ENCODE measurements at places on chromosomes 12 and 14. TPM values are rescaled to one million over a fixed set of nuclear protein-coding genes. Genes with fewer than 3 reads are reported as not detected.
A peak's percentile ranks its signal among the peaks of the same experiment; 100 is the strongest.

- DNase-seq, result no peak
Measured at GRCh38 chr14:65599375-65599774, 186.8 kb downstream of the FUT8 start.

- DNase-seq, result peak; percentile 78
Measured at GRCh38 chr14:72745991-72746980, 147.6 kb downstream of the DPF3 start.

DNA sequence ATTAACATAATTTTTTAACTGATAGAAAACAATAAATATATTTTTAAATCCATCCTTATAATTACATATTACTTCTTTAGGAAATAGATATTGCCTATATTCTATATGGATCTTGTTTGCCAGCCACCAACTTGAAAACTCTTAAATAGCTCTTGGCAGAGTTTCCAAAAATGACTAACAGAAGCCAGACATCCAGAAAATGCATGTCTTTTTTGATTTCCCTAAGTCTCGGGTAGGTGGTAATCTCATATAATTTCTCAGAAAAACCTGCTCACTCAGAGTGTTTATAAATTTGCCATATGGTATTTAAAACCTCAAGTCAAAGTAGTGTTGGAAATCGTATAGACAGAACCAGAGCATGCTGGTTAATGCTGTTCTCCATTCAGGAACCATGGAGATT, 360.4 kb upstream of the FOXG1 start:
- no peak for DNase-seq

GRCh38 chr12:115860619-115861018, 416.9 kb downstream of the MED13L start:
- DNase-seq, result no peak

- no peak for DNase-seq
Measured at GRCh38 chr12:32522331-32523221, 123.2 kb downstream of the FGD4 start.

- DNase-seq, result no peak
Measured at GRCh38 chr12:90015228-90015627, 306.6 kb upstream of the ATP2B1 start.

GRCh38 chr12:113097716-113098440, 37.7 kb downstream of the RASAL1 start:
- DNase-seq, result no peak

DNA sequence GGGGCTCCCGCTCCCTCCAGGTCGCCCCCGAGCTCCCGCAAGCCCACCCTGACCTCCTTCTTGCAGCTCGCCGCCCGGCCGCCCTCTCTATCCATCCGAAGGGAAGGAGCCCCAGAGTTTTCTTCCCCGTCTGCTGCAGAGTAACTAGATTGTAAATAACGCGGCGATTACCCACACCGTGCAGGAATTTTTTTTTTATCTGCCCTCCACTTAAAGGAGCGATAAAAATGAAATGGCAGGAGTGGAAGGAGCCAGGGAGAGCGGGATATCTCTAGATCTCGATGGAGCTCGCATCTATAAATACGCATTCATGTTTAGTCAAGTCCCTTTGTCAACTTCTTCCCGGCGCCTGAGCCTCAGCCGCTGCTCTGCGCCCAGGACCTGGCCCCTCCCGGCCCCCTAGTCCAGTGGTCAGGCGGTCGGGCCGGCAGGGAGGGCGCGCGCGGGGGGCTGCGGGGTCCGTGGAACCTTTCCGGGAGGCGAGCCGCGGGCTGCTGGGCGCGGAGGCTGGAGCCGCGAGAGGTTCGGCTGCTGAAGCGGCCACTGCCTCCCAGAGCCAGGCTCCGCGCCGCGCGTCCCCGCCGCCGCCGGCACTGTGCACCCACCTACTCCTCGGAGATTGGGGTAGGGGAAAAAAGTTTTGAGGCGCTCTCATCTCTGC, 386.0 kb downstream of the BCAT1 start:
- peak; percentile 36 for DNase-seq

DNA sequence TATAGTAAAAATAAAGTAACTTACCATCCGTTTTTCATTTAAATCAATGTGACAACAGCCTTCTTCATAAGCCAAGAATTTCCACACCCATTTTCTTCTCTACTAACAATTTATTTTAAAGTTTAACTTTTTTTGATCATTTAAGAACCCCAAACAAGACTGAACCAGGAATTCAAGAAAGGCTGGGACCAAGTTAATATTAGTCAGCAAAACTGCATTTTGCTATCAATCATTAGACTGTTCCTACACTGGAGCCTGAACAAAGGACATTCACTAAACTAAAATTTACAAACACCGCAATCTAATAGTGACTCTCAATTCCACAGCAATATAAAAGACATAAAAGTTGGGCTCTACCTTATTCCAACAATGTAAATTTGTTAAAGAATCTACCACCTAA, 73.6 kb downstream of the OSBPL8 start:
- no peak for DNase-seq

GRCh38 chr12:123118497-123118896, 32.4 kb downstream of the PITPNM2 start:
- no peak for DNase-seq

DNA sequence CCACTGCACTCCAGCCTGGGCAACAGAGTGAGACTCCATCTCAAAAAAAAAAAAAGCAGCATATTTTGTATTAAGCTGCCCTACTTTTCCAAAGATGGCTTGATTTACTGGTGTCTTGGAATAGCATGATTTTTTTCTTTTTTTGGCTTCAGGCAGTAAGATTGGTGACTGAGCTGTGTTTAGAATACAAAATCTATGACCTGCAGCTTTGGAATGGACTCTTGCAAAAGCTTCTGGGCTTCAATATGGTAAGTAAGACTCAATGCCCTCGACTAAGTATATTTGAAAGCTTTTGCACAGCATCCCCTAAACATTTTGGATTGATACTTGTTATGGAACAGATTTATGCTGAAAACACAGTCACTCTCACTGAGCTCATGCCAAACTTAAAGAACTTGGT, 87.8 kb downstream of the KNTC1 start:
- no peak for DNase-seq

DNA sequence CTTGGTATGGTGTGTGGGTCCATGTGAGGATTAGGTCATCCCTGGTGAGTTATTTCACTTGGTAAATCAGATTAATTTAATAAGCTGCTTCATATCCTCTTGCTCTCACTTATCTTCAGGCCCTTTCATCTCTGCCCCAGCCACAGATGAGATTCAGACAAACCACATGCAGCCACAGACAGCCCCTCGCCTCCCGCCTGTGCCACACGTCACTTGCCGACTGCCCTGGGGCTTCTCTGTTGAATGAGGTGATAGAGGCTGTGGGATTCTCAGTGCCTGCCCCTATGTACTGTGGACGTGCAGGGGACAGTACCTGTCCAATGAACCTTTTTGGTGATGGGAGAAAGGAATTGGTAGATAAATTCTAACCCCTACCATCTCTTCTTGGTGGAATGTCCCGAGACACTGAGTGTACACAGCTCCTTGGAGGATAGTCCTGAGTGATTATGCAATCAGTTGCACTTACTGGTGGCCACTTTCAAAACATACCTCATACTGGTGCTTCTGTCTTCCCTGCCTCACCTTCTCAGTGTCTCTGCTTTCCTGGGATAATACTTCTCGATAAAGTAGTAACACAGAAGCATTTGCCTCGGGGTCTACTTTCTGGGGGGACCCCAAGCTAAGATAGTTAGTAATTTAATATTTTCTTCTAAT, 248.7 kb downstream of the TTC6 start:
- DNase-seq, result no peak

DNA sequence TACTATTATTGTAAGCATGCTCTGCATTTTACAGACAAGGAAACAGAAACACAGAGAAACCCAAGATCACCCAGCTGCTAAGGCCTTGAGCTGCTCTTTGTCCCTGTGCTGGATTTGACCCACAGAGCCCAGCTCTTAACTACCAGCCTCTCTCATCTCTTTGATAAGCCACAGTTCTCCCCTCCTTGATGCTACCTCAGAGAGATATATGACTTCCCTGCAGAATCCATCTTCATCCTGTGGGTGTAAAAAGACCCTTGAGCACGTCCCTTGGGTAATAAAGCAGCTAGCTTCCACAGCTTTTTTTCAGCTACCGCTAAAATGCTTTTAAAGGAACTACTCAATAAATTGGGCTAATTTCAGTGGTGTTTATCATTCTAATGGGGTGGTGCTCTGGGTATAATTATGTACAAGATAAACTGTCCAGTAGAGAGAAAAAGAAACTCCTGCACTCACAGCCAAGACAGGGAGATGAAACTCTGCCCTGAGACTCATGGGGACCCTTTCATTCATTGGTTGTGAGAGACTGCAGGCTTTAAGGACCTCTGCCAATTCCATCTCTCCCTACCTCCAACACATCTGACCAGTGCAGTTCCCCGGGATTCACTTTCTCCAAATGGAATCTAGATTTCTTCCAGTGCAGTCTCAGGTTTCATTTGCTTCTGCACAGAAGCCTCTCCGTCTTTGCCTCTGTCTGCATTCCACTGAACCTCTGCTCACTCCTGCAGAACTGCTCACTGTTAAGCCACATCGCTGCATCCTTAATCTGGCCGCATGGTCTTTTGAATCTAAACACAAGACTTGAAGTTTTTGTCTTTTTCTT, 24.7 kb upstream of the NTF3 start:
- DNase-seq, result no peak

DNA sequence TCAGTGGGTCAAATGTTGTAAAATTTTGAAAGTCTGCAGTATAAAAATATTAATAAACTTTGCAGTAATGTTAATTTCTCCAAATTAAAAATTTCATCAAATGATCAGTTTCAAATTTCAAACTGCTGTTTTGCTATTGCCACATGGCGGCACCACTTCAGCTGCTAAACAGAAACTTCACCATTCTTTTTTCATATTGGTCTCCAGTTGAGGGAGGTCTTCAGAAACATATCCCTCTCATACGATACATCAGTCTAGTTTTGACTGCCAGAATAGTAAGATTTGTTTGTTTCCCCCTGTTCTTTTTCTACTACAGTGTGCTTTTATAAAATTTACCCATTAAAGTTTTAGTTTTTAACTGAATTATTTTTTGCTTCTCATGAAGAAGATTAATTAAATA, 4.2 kb upstream of the TRHDE start:
- DNase-seq, result no peak

GRCh38 chr12:129927316-129927900, 23.6 kb upstream of the TMEM132D start:
- DNase-seq, result peak; percentile 81

GRCh38 chr12:43289426-43289801, 262.6 kb downstream of the ADAMTS20 start:
- no peak for DNase-seq

Gene SMOC1
- 9.7 TPM for total RNA-seq

Gene CELA1
- total RNA-seq, result not detected

Gene ANKRD33
- total RNA-seq, result not detected

Gene CLEC1B
- not detected for total RNA-seq

Gene VEZT
- 26.4 TPM for total RNA-seq

Gene FIGNL2
- total RNA-seq, result 0.10 TPM

Gene SMIM41
- total RNA-seq, result not detected
